ENCODE measurements at places on chromosomes 1 and 21.
A peak's percentile ranks its signal among the peaks of the same experiment; 100 is the strongest.

DNA sequence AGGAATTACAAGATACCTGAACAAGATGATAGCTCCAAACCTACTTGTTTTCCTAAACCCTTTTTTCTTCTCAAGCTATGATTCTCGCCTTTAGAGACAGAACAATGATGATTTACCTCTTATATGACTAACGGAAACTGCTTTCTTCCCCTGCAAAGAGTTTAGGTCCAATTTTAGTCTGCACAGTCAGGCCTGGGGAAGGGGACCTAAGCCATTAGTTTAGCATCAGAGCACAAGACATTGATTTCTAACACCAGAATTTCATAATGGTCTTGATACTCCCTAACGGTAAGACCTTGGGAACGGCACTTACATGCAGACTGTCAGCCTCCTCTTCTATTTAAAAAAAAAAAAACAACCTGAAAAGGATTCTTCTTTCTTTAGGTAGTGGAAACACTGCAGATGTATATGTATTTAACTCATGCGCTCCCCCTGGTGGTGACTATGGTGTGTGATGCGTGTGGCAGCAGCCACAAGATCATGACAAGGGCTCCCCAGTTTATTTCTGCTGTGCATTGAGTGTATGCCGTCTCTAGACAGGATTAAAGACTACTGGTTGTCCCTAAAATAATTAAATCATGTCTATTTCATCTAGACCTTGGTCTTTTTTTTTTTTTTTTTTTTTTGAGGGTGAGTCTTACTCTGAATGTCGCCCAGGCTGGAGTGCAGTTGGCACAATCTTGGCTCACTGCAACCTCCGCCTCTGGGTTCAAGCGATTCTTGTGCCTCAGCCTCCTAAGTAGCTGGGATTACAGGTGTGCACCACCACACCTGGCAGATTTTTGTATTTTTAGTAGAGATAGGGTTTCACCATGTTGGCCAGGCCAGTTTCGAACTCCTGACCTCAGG is 37.3 kb upstream of the TMEM222 start:
- peak; percentile 83 for DNase-seq

GRCh38 chr1:191707288-191707687 is 451.0 kb upstream of the RGS18 start:
- DNase-seq: no peak

DNA sequence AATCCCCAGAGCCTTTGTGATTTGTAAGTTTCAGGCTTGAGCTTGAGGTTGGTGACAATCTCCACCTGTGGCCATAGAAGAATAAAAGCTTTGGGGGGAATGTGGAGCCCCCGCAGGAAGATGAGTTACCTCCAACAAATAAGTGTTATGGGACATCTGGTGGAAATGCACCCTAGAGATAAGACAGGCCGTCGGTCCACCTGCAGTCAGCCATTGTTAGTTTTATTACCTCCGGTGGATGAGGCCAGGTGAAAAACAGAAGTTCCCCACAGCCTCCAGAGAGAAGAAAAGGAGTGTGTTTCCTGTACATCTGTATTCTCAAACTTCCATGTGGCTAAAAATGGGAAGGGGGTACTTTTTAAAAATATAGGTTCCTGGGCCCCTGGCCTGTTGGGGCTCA is 137.4 kb downstream of the KAZN start:
- DNase-seq: no peak

DNA sequence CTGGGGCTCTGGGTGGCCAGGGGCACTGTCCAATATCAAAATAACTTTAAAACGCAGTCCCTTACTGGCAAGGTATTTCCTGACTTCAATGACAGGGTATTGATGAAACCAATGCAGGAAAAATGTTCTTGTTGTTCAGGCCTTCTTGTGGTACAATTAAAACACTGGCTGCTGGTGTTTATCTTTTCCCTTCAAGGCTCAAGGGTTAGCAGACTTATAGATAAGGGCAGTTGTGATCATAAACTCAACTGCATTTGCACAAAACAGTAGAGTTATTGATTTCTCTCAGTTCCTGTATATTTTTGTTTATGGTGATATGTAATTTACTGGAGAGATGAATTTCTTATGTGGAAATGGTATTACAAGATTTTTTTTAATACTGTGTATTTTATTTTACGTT is 2.7 kb upstream of the CD84 start:
- no peak for DNase-seq

- DNase-seq: no peak
Observed at GRCh38 chr1:220887520-220888416, 8.5 kb downstream of the HLX start.

- no peak for DNase-seq
Observed at GRCh38 chr21:27769763-27770162, 802.9 kb upstream of the ADAMTS5 start.

GRCh38 chr1:197268012-197268411 is at the start of gene CRB1:
Gene CRB1 (plus strand): TSS chr1:197268252. CDS start chr1:197268413, 161 bp downstream.
- no peak for DNase-seq

GRCh38 chr1:4690951-4691675 is 36.7 kb downstream of the AJAP1 start:
- no peak for DNase-seq

GRCh38 chr1:177975588-177976495 is 6.0 kb upstream of the SEC16B start:
- no peak for DNase-seq

DNA sequence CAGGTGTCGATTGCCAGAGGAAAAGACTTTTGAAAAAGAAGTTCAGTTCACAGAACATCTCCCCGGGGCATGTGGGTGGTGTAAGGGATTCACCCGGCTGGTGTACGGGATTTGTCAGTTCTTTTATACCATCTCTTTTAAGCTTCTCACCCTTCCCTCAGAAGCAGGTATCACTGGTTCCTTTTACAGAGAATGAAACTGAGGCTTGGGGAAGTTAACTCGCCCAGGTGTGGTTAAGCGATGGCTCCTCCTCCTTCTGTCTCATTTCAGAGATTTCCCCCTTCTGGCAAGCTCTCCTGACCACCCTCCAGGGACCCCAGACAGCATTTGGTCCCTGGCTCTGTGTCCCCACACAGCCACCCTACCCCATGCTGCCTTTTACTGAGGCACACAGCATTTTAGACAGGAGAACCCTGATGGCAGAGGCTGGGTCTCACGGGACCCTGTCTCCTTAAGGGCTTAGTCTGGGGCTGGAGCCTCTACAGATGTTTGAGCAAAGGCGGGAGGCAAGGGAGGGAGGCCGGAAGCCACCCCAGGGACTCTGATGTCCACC is 2.8 kb upstream of the ECE1 start:
- no peak for DNase-seq

DNA sequence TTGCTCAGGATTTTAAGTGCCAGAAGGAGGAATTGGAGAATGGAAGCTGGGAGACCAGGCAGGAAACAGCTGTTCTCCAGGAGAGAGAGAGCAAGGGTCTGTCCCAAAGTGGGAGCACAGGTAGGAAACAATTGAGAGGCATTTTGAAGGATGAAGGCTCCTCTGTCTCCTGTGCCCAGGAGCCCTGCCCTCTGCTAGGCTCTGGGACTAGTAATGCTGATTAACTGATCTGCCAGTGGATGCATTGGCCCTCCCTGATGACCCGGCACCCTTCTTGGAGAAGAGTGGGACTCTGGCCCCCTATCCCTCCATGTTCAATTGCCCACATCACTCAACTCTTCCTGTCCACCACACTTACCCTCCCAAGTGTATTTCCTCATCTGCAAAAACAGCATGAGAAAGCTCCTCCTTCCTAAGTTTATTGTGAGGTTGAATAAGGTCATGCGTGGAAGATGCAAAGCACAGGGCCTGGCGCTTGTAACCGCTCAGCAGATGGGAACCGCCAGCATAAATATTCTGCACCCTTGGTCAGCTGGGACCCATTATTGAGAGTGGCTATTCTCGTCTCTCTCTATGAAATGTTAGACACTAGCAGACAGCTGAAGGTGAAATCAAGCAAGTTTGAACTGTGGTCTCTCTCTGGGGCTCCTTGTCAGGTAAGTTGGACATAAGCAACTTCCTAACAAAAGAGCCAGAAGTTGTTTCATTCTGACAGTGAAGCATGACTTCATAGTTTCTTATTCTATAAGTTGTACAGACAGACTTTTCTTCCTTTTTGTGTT is 63.0 kb upstream of the ANGPTL1 start:
- DNase-seq: no peak

All from left hindlimb (tissue), 1 donor.